ENCODE measurements at places on chromosomes 1 and 21. TPM values are rescaled to one million over a fixed set of nuclear protein-coding genes. Genes with fewer than 3 reads are reported as not detected.
A peak's percentile ranks its signal among the peaks of the same experiment; 100 is the strongest.

Gene RBM34
- 43.7 TPM for total RNA-seq

Gene AQP10
- not detected for total RNA-seq

Gene RGS4
- total RNA-seq = not detected

Gene GBP7
- not detected for total RNA-seq

Gene FTCD
- 0.33 TPM for total RNA-seq

- no peak for DNase-seq
Observed at GRCh38 chr1:233183226-233184020, 112.1 kb downstream of the PCNX2 start.

- no peak for DNase-seq
Observed at GRCh38 chr1:239835946-239836440, 255.7 kb upstream of the FMN2 start.

GRCh38 chr1:104084380-104084779, 334.7 kb downstream of the AMY1C start:
- DNase-seq = no peak

DNA sequence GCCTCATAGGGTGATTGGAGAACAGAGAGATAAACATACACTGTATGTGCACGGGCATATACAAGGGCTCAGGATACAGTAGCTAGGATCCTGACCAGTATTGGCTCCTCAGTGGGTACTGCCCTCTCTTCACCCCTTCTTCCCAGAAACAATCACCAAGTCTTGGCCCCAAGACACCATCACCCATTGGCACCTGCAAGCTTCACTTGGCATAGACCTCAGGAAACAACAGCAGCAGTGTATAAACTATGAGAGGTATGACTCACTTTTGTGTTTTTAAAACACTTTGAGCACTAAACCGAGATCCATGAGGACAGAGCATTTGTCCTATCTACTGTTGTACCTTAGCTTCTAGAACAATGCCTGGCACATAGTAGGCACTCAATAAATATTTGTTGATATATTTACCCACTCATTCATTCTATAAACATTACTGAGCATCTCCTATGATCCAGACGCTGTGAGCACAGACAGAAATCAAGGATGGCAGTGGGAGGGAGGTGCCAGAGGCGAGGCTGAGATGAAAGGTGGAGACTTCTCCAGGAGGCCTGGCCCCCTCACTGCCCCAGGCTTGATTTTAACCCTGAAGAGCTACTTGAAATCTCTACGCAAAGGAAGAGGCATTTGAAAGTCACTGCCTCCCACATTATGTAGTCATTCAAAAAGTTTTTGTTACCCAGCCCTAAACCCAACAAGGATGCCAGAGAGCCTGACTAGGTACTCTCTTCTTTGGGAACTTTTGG, 95.2 kb downstream of the CAMK2N1 start:
- DNase-seq = no peak

GRCh38 chr1:70504176-70504820, 93.2 kb downstream of the CTH start:
- DNase-seq = peak; percentile 45

DNA sequence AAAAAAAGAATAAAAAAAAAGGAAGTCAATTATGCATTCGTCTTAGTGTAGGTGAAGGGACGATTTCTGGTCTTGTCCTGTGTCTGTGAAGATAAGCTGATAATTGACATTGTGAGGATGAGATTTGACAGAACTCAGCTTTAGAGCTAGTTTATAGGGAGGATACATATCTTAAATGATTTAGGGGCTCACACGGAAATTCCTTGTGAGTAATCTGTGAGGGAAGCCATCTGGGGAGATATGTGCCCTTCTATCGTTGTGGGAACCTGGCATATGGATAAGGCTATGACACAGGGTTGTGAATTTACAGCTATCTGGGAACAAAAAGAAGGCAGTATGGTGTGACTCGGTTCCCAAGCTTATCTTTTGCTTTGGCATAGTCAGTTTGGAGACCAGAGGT, 71.1 kb downstream of the RABGAP1L start:
- DNase-seq = no peak

GRCh38 chr1:235280467-235280866, 47.5 kb downstream of the ARID4B start:
- DNase-seq = no peak

All from HT-29 (cell line).